ENCODE measurements at places on chromosomes 3 and 15.
A peak's percentile ranks its signal among the peaks of the same experiment; 100 is the strongest.

DNA sequence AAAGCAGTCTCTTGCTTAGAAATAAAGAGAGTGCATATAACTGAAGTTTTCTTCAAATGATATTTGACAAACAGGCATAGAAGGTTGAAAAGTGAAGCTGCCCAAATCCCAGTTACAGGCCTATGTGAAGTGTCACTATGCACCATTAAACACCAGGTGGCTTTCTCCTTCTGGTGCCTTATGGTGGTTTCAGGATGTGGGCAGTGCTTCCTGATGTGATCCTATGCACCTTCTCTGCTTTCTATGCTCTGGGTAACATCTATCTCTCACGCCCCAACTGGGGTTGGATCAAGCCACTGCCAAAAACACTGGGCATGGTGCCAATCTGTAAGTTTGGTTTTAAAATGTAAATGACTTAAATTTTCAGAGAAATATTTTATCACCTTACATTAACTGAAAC, 744.7 kb downstream of the TUSC7 start:
- DNase-seq: no peak

- DNase-seq: no peak
Measured at GRCh38 chr3:184525337-184526087, 36.1 kb upstream of the EPHB3 start.

DNA sequence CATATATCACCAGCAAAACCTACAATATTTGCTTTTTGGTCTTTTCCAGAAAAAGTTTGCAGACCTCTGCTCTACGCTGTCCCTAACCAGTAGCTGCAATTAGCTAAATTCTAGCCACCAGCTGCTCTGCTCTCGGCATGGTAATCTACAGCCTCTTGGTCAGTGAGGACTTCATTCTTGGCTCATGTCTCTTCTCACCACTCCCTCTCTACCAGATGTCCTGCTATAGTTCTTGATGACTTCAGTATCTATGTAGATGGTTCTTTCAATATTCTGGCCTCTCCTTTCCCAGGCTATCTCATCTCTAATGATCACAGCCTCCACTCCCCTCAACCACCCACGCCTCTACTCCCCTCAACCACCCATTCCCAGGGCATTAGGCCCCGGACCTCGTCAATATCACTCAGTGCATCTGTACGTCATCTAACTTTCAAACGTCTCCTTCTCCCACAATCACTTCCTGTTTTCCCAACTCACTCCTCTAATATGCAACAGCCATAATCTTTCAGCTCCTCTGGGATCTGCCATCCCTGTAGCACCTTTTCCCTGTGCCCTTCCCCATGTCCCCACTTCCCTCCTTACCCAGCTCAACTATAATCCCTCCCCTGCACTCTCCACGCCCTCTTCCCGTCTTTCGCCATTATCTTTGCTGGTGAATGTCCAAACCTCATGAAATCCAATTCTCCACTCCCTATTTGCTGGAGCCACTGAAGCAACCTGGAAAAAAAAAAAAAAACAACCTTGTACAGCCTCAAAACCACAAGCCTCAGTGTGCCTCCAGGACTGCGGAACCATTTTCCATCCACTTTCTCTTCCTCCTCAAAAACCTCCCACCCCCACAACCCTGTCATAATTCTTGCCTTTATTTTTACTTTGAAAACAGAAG, 429.4 kb upstream of the PROK2 start:
- DNase-seq: no peak

GRCh38 chr3:42654331-42655201, 1.1 kb downstream of the ZBTB47 start:
- peak; percentile 59 for DNase-seq

DNA sequence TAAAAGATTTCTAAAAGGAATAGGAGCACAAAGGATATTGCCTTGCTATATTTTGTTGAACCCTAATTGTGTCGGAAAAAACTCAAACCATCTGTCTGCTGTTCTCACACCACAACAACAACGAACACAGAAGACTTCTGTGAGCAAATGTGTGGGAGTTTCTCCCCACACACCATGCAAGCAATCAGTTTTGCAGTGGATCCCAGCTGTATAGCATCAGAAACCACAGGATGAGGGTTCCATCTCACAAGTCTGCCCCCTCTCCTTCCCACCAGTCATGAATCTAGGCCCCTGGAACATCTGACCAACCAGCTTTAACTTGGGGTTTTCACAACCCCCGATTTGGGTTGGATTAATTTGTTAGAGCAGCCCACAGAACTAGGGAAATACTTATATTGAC, 91.3 kb upstream of the SLC4A7 start:
- no peak for DNase-seq

DNA sequence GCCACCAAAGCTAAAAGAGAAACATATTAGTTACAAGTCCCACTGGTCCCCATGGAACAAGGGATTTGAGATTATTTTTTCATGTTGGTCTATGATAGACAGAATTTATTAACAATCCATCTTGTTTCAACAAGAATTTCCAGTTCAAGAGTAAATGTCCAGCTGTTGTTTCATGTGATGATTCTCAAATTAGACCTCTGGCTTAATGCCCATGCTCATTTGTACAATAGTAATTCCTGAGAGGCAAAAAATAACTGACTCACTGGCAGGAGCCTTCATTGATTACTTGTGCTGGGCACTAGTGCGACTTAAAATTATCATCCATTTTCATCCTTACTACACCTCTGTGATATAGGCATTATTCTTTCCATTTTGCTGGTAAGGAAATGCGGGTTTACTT, 171.3 kb downstream of the ITPR1 start:
- no peak for DNase-seq

- peak; percentile 31 for DNase-seq
Measured at GRCh38 chr3:189267981-189268613, 96.3 kb downstream of the TPRG1 start.

- DNase-seq: peak; percentile 51
Measured at GRCh38 chr3:58535531-58536500, 1.2 kb downstream of the ACOX2 start.

GRCh38 chr15:67803299-67803698, 22.0 kb upstream of the SKOR1 start:
- DNase-seq: no peak

DNA sequence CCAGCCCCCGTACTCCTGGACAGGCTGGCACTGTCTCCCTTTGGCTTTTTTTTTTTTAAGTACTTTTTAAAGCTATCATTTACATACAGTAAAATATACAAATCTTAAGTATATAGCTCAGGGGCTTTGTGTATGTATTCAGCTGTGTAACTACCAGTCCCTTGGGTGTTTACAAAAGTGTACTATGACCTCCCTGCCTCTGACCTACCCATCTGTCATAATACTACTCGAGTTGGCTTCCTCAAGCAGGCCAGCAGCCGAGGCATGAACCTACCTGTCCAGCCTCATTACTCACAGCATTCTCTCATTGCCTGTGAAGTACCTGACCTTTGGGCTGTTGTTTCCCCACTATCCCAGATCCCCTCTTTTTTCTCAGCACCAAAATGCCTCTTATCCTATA, 33.2 kb downstream of the ABHD2 start:
- DNase-seq: no peak

DNA sequence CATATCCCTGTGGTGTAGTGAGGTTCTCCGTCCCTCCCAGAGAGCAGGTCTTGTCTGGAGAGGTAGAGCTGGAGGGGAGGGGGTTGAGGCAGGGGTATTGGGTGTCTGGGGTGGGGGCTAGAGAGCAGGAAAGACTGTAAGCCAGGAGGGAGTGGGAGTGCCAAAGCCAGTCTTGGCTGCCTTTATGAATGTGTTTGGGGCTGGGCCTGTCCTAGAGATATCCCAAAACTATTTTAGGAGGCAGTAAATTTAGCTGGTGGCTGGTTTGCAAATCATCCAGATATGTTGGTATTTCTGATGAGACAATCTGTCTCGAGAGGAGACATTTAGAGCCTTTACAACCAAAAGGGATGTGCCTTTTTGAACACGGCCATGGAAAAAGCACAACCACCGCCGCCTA, 166.6 kb downstream of the TLE3 start:
- DNase-seq: no peak

GRCh38 chr15:71431343-71432336, 316.4 kb downstream of the THSD4 start:
- DNase-seq: peak; percentile 61

GRCh38 chr15:49900903-49901235, 218.2 kb downstream of the ATP8B4 start:
- no peak for DNase-seq

- DNase-seq: no peak
Measured at GRCh38 chr3:157810924-157811718, 295.1 kb downstream of the SHOX2 start.

GRCh38 chr3:144273601-144274000, 302.0 kb downstream of the DIPK2A start:
- DNase-seq: peak; percentile 25

DNA sequence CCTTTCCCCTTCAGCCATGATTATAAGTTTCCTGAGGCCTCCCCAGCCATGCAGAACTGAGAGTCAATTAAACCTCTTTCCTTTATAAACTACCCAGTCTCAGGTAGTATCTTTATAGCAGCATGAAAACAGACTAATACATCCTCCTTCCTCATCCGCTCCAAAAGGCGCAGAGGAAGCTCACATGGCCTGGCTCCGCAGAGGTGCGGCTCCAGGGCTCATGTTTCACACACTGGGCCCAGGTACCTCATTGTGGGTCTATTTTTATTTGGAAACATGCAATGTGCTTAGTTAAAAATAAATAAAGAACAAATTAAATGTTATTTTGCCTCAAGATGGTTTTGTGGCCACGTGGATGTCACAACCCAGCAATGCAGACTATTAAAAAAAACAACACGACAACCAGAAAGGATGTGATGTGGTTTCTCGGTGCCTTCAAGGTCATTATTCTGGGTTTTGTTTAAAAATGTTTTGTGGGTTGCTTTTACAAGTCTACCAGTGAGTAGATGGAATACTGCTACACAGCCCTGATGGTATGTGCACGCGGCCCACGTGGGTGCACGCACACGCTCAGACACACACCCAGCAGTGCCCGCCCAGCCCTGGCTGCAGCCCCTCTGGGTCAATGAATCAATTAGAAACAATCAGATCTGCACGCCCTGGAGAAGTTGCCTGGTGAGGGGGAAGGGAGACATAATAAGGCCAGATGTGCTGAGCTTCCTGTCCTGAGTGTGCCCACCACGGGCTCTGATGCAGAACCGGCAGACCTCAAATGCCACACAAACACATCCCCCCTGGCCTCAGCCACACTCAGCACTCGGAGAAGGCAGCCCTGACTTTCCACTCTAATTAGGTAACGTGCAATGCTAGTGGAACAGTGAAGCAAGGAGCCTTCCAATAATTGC, 140.1 kb downstream of the ADAMTS17 start:
- DNase-seq: no peak

GRCh38 chr3:66836363-66837152, 161.5 kb upstream of the KBTBD8 start:
- DNase-seq: no peak

GRCh38 chr3:179037351-179037750, 34.3 kb downstream of the ZMAT3 start:
- DNase-seq: peak; percentile 51

GRCh38 chr3:181417748-181418147, 294.0 kb upstream of the SOX2 start:
- DNase-seq: peak; percentile 33

- peak; percentile 9 for DNase-seq
Measured at GRCh38 chr15:43239732-43240491, 19.1 kb upstream of the EPB42 start.
